ENCODE measurements at places on chromosomes 7 and 10.

- no peak for DNase-seq
Observed at GRCh38 chr10:85888004-85888403, 478.6 kb downstream of the GRID1 start.

GRCh38 chr7:20954711-20955619, 168.3 kb upstream of the SP8 start:
- DNase-seq = no peak

DNA sequence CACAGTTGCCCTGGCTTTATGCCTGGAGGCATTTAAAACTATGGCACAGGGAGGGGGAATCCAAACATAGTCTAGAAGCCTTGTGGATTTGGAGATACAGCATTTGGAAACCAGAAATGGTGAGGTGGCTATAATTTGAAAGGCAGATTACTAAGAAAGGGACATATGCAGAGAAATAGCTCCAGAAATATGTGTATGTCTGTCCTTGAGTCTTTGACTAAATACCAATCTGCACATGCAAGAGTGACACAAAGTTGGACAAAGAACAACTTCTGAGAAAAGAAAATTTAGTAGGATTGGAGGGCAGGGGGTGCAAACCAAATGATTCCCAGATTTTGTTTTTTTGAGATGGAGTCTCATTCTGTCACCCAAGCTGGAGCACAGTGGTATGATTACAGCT, 229.6 kb downstream of the TMEM26 start:
- no peak for DNase-seq

DNA sequence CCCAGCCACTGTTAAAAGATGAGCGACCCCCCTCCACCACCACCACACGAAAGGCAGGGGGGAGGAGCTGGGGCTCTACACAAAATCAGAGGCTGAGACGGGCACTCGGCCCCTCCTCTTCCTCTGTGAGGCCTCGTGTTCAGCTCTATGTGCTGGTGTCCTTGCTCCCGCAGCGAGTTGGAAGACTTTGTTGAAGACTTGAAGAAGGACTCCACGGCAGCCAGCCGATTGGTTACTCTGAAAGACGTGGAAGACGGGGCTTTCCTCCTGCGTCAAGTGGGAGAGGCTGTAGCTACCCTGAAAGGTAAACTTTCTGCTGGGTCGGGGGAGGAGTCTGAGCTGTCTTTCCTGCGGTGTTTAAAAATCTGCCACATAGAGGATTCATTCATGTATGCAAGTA, 203.7 kb downstream of the ARHGAP21 start:
- DNase-seq = peak; percentile 42

GRCh38 chr10:9735731-9736130, 1281.9 kb upstream of the CELF2 start:
- no peak for DNase-seq

- no peak for DNase-seq
Observed at GRCh38 chr7:131281266-131282048, 46.2 kb upstream of the MKLN1 start.

DNA sequence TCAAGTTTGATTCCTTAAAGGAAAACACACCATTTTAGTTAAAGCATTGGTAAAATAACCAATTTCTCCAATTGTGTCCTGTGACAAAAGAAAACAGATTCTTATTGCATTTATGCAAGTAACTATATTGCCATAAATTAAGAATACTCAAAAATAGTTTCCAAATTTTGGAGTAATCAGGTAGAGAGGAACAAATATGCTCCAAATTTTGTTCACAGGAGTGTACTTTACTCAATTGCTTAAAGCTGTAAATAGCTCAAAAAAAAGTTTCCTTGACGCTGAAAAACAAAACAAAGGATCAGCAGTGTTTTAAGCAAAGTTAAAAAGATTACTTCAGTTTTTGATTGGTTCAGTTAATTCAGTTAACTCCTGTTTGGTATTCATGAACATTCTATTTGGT, 52.2 kb upstream of the INHBA start:
- no peak for DNase-seq

GRCh38 chr7:26127411-26127810, 24.6 kb upstream of the NFE2L3 start:
- no peak for DNase-seq

- no peak for DNase-seq
Observed at GRCh38 chr10:59672150-59672875, 37.3 kb downstream of the SLC16A9 start.

- DNase-seq = no peak
Observed at GRCh38 chr10:117761695-117762094, 219.1 kb downstream of the EMX2 start.

DNA sequence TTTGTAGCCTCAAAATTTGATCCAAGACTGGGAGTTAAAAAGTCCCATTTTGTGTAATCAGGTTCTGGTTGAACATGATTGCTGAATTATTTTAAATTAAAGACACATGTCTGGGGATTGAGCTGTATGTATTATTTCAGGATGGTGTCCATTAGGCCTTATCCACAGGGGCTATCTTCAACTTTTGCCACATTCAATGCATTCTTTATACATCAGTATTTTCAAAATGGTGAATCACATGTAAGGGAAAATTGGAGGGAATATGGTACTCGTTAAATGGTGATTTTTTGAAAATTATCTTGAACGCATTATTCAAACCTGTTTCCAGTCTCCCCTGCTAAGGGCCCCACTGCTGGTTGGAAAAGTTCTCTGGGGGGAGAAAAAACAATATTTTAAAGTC, 367.7 kb upstream of the NPVF start:
- DNase-seq = no peak

DNA sequence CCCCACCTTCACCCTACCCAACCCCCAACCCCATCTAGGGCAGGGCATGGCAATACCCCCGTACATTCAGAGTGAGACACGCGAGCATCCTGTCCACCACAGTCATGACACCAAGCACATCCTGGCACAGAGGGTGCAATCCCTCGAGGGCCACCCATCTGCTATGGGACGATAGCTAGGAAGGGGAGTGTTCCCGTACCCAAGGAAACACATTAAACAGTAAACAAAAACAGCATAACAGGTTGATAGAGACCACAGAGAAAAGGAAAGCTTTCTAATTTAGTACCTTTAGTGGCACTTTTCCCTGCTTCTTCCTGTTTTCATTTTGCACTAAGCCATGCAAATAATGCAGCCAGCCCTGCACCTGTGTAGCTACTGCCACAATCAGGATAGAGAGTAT, 2.3 kb upstream of the SMKR1 start:
- no peak for DNase-seq

DNA sequence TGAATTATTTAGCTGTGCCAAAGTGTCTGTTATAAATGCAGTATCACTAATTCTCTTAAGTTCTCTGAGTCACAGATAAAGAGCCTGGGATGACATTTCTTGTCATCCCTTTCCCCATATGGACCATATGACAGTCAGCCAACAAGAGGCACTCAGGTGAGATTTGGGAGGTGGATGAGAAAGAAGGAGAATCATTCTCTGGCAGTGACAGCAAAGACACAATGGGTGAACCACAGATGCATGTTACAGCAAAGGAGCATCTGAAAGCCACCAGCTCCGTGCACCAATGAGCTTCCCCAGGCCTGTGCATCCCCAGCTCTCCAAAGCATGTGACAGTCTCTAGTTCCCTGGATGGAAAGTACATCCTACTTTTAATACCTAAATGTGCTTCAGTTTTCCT, 10.8 kb downstream of the GIMAP6 start:
- no peak for DNase-seq

GRCh38 chr10:5817322-5818047, 4.3 kb upstream of the GDI2 start:
- no peak for DNase-seq

DNA sequence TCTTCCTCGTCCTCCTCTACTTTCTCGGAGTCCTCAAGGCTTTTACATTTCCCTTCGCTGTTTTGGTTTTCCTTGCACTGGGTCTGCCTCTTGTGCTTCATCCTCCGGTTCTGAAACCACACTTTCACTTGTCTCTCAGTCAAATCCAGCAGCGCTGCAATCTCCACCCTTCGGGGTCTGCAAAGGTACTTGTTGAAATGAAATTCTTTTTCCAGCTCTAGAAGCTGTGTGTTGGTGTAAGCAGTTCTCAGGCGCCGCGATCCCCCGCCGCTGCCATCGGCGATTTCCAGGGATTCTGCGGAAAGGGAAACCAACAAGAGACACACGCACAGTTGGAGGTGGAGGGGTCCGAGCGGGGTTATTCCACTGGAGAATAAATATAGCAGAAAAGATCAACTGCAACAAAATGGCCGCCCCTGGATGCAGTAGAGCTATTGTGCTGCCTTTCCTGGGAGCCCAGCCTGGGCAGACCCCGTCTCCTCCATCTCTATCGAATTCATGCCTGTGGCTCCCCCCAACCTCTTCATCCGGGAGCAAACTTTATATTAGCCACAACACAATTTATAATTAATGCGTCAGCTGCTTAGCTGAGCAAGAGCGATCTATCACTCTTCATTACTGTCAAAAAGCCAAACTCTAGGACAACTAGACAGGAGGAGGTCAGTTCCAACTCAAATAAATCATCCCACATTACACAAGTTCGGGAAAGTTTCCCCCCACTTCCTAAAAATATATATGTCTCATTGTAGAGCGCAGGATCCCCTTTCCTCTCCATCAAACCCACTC, 1.1 kb downstream of the HOXA2 start:
- DNase-seq = no peak

All from stimulated activated CD4-positive, alpha-beta T cell treated with anti-CD3 and anti-CD28 coated beads, Interleukin-2, amount 100 ng/mL, for 24 hours (primary cell).